ENCODE measurements at places on chromosomes 7 and 10.
A peak's percentile ranks its signal among the peaks of the same experiment; 100 is the strongest.

- DNase-seq, result peak; percentile 38
These were observed 628 bp downstream of the PARP12 start for GRCh38 chr7:140062118-140062527.

GRCh38 chr10:124180044-124180745 lies 86.8 kb upstream of the CHST15 start:
- no peak for DNase-seq

- no peak for DNase-seq
These were observed 126.0 kb upstream of the ANKRD1 start for GRCh38 chr10:91046869-91047268.

- DNase-seq, result no peak
These were observed 19.8 kb downstream of the C10orf71 start for GRCh38 chr10:49318755-49319154.

- no peak for DNase-seq
These were observed 62.6 kb downstream of the DOCK4 start for GRCh38 chr7:112143582-112143981.

DNA sequence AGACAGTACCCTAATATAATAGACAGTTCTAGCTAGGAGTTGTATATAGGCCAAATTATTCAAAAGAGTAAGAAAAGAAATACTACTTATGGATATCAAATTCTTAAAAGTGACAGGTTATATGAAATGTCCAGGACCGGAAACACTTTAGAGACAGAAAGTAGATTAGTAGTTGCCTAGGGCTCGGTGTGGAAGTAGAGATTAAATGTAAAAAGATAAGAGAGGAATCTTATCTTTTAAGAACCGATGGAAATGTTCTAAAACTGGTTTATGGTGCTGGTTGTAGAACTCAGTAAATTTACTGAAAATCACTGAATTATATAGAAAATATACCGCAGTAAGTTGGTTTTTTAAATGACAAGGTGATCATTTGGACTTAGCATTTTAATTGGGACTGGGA lies 147.5 kb upstream of the ASAH2 start:
- DNase-seq, result no peak

- DNase-seq, result no peak
These were observed 35.8 kb upstream of the TRIM8 start for GRCh38 chr10:102608487-102608886.

DNA sequence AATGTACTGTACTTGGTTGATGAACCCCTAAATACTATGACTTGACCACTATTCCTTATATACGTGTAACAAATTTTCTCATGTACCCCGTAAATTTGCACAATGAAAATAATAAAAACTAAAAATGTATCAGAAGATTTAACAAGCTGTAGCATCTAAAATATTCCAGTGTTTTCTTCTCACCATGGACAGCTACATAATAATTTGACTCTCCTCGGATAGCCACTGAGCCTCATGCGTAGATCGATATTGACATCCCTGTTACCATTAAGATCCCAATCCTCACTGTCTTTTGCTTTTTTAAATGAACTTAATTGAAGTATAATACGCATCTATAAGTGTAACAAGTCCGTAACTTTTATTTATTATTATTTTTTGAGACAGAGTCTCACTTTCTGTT lies 179.7 kb upstream of the C7orf33 start:
- DNase-seq, result no peak

DNA sequence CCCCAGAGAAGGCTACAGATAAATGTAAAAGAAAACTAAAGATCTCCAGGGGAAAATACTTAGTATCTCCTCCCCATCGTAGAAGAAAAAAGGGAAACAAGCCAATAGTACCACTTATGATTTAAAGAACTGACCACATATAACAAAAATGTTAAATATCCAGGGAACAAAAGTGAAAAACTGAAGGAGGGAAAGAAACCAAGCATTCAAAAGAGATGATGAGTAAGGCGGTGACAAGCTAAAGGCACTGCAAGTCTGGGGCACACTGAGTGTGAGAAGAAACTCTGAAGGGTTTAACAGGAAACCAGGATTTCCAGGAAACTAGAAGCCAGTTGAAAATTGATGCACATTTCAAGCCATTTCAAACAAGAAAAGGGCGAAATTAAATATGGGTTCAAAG lies 226.3 kb downstream of the AHR start:
- DNase-seq, result no peak

- DNase-seq, result no peak
These were observed 102.5 kb downstream of the C10orf105 start for GRCh38 chr10:71616817-71617654.

DNA sequence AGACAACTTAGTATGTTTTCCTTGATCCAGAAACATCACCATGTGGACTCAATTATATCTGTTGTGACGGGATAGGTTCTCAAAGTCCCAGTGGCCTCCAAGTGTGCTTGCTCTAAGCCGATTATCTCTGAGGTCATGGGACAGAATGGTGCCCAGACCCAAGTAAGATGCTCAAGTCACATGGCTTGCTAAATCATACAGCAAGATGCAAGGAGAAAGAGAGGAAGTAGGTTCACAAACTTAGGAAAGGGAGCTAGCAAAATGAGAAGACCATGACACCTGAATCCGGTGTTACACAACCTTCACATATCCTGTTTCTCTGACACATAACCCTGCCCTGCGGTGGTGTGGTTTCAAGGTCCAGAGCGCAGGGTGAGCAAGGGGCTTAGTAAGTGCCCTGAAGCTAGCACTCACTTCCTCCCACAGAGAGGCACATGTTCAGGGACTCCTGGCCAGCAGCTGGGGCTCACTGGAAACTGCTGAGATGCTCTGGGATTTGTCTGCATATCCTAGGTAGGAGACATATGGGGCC lies 590.9 kb upstream of the ANKRD30A start:
- no peak for DNase-seq

DNA sequence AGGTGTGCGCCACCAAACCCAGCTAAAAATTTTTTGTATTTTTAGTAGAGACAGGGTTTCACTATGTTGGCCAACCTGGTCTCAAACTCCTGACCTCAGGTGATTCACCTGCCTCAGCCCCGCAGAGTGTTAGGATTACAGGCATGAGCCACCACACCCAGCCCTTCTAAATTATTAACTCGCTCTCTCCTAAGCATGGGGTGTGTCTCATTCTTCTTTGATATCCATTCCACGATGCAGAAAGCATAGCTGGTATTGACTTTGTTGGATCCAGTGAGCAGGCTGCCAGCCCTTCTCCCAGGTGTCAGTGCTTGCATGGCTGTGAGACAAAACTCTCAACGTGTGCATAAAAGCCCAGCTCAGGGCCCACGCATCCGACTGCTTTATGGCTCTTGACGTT lies 254.1 kb upstream of the PFKP start:
- no peak for DNase-seq

- DNase-seq, result no peak
These were observed 428.6 kb downstream of the LRMDA start for GRCh38 chr10:75860009-75860408.

DNA sequence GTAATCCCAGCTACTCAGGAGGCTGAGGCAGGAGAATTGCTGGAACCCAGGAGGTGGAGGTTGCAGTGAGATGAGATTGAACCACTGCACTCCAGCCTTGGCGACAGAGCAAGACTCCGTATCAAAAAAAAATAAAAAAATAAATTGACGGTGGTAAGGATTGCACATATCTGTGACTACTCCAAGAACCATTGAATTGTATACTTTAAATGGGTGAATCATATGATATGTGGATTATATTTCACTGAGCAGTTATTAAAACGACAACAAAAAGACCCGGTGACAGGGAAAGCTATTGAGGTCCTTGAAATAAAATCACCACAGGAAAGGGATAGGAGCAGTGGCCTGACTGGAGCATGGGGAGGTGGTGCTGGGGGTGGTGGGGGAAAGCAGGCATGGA lies 31.2 kb upstream of the COMTD1 start:
- DNase-seq, result no peak

DNA sequence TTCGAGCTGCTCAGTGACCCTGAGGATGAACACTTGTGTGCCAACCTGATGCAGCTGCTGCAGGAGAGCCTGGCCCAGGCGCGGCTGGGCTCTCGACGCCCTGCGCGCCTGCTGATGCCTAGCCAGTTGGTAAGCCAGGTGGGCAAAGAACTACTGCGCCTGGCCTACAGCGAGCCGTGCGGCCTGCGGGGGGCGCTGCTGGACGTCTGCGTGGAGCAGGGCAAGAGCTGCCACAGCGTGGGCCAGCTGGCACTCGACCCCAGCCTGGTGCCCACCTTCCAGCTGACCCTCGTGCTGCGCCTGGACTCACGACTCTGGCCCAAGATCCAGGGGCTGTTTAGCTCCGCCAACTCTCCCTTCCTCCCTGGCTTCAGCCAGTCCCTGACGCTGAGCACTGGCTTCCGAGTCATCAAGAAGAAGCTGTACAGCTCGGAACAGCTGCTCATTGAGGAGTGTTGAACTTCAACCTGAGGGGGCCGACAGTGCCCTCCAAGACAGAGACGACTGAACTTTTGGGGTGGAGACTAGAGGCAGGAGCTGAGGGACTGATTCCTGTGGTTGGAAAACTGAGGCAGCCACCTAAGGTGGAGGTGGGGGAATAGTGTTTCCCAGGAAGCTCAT lies 1.1 kb downstream of the DDIT4 start:
- DNase-seq, result peak; percentile 69

DNA sequence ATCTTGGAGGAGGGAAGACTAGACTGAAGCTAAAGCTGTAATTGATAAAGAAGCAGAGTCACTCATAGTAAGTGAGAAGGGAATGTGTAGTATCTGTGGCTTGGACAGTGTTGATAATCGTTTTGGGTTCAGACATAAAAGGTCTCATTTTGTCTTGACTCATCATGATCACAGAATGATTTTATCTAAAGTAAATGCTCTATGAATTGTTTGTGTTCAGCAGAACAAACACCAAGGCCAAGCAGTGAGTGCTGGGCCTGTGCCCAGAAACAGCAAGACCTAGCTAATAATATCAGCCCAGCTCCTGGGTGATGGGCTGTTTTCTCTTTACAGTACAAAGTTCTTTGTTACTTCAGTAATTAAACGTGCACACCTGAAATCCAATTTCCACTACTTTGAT lies 26.7 kb upstream of the CD36 start:
- no peak for DNase-seq

DNA sequence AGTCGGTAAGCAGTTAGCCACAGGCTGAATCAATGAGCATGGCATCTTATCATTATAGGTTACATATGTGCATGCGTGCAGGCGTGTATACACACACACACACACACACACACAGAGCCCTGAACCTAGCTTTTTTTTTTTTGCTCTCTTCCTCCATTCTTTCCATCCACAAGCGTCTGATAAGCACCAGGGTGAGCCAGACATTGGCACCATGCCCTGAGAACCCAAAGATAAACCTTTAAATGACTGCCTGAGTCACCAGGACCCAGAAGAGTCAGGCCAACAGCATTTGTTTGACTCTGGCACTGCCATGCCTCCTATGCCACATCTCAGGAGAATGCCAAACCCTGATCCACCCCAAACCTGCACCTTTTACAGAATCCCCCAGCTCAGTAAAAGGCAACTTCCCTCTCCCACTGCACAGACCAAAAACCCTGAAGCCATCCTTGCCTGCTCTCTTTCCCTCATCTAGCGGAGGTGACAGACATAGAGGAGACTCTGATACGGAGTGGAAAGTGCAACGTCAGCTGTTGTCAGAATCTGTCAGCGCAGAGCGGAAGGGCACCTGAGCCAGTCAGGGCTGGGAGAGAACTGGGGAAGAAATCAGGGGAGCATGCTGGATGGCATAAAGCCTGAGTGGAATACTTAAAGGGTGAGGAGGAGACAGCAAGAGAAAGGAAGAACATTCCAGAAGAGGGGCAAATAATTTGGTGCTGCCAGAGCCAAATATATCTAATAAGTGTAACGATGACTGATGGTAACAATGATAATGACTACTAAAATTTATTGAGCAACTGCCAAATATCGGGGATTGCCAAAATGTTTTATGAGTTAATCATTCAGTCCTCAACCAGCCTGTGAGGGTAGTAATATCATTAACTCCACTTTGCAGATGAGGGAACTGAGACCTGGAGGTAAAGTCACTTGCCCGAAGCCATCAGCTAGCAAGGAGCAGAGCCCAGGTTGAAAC lies 3.2 kb downstream of the PARP12 start:
- peak; percentile 47 for DNase-seq

- no peak for DNase-seq
These were observed 75.4 kb downstream of the CFTR start for GRCh38 chr7:117555260-117555659.

GRCh38 chr7:7944619-7945282 lies 23.8 kb upstream of the GLCCI1 start:
- DNase-seq, result peak; percentile 65

- DNase-seq, result no peak
These were observed 86.8 kb downstream of the COBL start for GRCh38 chr7:51229620-51230323.

DNA sequence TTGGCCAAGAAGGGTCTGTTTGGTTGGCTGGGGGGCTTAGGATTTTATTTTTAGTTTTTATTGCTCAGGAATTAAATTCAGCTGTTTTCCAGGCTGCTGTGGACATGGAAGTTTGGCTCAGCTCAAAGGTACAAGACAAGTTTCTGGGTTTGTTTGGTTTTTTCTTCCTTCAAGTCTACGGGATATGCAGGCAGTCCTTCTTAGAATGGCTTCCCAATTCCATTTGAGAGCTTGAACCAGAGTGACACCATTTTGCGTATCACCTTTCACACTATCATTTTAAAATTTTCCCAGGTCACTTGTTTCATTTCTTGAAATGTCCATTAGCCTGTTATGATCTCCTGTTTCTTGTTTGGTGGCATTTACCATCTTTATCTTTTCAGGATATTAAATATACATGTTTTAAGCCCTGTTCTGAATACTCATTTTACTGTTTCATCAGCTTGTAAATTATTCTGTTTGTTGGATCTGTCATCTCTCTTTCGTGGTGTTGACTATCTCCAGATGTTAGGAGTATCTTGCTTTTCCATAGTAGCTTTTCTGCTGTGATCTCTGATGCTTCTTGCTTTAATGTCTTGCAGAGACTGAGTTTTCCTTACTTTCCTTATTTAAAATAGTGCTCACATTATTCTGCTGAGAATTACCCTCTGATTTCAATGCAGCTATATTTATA lies 9.4 kb upstream of the TMEM168 start:
- no peak for DNase-seq

- no peak for DNase-seq
These were observed 1064.6 kb upstream of the LRRTM3 start for GRCh38 chr10:65861249-65861648.

DNA sequence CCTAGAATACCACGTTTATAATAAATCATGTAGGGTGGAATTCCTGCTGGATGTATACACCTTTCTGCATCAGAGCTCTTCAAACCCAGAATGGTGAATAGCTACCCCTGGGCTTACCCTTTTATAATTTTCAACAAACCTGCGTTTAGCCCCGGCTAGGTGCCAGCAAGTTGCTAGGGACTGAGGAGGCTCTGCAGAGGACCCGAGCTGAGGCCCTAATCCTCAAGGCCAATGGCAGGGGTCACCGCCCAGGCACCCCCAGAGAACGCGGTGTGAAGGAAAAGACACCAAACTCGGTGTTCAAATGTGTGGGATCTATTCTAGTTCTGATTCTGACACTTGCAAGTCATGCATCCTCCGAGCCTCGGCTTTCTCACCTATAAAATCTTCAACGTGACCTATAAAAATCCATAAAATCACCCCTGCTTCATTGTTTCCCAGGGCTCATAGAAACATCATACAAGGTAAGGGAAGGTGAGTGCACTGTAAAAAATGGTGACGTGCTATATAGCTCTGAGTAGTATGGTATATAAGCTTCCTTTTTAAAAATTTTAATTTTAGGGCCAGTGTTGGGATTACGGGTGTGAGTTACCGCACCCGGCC lies 2.5 kb upstream of the ANXA11 start:
- DNase-seq, result no peak

GRCh38 chr10:14173391-14173705 lies 157.4 kb downstream of the FRMD4A start:
- DNase-seq, result no peak

Measured in activated CD4-positive, alpha-beta T cell treated with anti-CD3 and anti-CD28 coated beads, Interleukin-2, amount 50 U/mL, for 48 hours (primary cell).